ENCODE measurements at places on chromosomes 13 and 19.

- DNase-seq: no peak
Observed at GRCh38 chr19:32130332-32130731, 215.1 kb upstream of the ZNF507 start.

DNA sequence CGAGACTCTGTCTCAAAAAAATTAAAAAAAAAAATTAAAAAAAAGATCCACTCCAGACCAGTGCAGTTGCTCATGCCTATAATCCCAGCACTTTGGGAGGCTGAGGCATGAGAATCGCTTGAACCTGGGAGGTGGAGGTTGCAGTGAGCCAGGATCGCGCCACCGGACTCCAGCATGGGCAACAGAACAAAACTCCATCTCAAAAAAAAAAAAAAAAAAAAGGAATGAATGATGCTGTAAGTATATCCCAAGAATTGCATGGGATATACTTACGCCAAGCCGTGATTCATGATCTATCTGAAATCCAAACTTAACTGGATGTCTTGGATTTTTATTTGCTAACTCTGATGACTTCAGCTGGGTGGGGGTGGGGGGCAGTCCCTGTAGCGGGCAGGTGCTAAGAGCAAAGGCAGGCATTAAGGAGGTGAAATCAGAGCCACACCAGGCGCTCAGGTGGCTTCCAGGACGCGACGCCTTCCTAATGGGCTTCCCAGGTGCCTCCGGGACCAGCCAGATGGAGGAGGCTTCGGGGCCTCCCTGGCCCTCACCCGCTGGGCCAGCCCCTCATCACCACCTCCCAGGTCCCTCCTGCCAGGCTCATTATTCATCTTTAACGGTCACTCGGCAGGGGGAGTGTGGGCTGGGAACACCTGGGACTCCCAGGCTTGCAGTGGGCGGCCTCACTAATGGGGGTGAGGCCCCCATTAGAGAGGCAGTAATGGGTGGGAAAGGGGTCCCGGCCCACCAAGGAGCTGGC lies 11.4 kb upstream of the FUT5 start:
- DNase-seq: no peak

GRCh38 chr19:29510701-29511265 lies 15.0 kb upstream of the VSTM2B start:
- no peak for DNase-seq

DNA sequence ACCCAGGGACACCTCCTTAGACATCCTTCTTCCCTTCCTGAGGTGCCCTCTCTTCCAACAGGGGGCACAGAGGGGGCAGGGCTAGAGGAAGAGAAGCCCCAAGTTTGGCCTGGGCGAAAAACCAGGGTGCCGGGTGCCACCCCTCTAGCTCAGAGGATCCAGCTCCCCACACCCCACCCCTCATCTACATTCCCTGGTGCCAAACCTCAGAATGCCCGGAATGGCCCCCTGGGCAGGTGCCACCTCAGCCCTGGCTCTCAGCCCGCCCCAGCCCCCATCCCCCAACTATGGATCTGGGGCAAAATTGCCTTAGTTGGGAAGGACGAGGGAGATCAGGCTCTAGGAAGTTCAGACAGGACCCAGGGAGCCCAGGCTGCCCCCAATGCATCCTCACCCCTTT lies 2.0 kb downstream of the CNN1 start:
- DNase-seq: no peak
